Right kidney (tissue), 9 donors: ENCODE measurements at places on chromosomes 2 and 18.

DNA sequence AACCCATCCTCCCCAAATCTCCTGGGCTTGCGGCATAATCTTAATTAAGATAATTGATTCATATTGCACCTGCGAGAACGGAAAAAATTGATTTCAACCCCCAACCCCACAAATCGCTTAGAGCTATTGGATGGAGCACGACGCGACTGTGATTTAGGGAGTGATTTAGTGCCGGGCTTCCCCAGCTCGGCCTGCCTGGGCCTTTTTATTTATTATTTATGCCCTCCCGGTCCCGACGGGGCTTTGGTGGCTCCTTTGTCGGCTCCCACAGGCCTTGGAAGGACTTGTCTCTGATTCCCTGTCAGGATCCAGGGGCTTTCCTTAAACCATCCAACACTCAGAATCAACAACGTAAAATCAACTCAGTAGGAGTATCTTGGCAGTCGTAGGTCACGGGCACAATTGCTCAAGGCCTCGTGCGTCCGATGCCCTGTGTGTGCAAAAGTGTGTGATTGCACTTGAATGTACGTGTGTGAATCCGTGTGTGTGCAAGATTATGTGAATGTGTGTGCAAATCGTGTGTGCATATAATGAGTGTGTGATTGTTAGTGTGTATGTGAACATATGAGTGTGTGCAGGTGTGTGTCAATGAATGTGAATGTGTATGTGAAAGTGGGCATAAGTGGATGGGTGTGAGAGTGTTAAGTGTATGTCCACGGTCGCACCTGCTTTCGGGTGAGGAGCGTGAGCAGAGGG lies 4.3 kb upstream of the NEUROD1 start:
- peak; percentile 8 for DNase-seq

GRCh38 chr2:45300026-45300750 lies 290.9 kb upstream of the SIX2 start:
- no peak for DNase-seq

DNA sequence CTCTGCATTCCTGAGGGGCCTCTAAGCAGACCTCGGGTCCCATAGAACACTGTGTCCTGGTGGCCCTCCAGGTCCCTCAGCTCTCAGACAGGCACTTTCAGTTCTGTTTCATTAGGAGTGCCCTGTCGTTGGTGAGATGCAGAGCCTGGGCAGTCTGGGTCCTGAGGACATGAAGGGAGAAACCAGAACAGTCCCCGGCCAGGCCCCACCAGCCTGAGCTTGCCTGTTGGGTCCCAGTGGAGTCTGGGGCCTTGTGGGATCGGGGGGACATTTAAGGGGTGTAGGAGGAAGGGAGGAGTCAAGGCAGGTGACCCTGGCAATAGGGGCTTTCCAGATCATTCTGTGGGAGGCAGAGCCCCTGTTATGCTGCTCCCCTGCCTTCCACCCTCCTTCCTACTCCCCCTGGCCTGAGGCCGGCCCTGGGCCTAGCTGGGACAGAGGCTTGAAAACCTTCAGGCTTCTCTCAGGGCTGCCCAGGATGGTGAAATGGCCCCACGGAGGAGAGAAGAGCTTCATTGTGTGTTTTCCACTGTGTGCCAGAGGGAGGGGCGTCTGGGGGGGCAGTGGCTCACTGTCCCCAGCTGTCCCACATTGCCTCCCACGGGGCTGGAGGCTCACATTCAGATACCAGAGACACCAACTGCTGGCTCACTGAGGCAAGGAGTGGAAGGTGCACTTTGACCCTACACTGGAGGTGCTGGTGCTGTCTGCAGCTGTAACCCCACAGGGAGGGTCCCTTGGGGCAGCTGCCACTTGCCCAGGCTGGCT lies 26.6 kb upstream of the CATIP start:
- DNase-seq, result no peak

GRCh38 chr2:186713691-186714090 lies 19.8 kb downstream of the FAM171B start:
- no peak for DNase-seq

DNA sequence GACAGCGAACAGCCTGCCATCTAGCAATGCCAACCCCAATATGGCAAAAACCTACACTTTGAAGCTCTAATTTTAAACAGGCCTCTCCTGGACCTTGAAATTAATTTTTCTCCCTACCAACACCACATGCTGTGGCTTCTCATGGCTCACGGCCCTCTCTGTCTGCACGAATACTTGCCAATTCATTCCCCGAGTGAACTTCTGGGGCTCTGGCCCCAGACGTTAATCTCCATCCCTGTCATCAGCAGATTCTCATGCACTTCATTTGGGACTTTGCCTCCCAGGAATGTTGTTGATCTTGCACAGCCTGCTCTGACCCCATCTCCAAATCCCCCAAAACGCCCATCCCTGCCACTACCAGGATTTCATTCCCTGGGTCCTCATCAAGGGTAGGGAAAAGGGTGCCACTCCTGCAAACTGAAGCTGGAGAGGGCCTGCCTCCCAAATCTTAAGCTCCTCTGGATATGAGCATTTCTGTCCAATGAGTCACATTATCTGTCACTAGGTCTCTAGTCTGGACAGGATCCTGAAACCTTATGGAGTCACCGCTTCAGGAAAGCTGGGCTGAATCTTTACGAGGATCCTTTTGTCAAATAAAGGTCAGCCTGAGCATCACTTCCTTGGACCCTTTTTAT lies 10.4 kb downstream of the FIGLA start:
- no peak for DNase-seq

- no peak for DNase-seq
Observed at GRCh38 chr2:23122681-23123215, 262.2 kb upstream of the KLHL29 start.

DNA sequence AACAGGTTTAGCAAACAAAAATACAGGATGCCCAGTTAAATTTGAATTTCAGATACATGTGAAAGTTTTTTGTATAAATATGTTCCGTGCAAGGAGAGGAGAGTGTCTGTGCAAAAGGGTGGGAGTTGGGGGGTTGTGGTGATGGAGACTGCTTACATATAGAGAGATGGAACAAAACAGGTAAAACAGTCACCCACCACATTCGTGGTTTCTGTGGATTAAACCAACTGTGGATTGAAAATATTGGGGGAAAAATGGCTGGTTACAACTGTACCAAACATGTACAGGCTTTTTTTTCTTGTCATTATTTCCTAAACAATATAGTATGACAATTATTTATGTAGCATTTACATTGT lies 245.7 kb downstream of the TNS1 start:
- DNase-seq, result no peak

- no peak for DNase-seq
Observed at GRCh38 chr2:39069136-39069515, 51.7 kb downstream of the SOS1 start.

GRCh38 chr18:79460481-79461300 lies 65.0 kb downstream of the NFATC1 start:
- no peak for DNase-seq

- DNase-seq, result no peak
Observed at GRCh38 chr2:71303849-71304248, 27.7 kb upstream of the ZNF638 start.

GRCh38 chr2:222208010-222208690 lies 90.6 kb downstream of the PAX3 start:
- no peak for DNase-seq

DNA sequence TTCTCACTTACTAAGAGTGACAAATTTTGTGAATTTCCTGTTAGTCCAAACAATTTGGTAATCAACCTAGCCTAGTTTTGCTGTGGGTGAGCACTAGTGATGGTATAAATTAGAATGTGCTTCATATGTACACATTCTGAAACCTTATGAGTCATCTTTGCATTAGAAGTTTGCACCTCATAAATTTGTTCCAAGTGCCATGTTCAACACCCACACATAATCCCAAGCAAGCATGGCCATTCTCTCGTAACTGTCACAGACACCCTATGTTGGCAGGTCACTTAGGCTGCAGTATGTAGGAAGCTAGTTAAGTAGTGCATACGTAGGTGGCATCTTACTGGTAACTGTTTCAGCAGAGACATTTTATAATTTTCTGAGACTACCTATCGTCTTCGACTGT lies 46.9 kb downstream of the NAB1 start:
- DNase-seq, result no peak

- no peak for DNase-seq
Observed at GRCh38 chr18:7941533-7941932, 374.4 kb downstream of the PTPRM start.

DNA sequence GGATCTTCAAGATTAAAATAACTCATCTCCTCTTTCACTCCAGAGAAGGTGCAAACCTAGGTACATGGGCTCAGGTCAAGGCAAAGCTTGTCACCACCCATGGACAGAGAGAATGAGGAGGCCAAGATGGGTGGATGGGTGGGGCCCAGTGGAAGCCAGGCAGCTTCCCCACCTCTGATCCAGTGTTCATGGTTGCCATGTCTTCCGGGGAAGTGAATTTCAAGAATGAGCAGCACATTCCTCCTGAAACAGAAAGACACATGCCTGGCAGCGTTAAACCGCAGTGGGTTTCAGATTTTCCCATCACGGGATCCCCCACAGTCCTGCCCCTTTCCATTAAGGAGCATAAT lies 301.7 kb downstream of the EIPR1 start:
- no peak for DNase-seq

DNA sequence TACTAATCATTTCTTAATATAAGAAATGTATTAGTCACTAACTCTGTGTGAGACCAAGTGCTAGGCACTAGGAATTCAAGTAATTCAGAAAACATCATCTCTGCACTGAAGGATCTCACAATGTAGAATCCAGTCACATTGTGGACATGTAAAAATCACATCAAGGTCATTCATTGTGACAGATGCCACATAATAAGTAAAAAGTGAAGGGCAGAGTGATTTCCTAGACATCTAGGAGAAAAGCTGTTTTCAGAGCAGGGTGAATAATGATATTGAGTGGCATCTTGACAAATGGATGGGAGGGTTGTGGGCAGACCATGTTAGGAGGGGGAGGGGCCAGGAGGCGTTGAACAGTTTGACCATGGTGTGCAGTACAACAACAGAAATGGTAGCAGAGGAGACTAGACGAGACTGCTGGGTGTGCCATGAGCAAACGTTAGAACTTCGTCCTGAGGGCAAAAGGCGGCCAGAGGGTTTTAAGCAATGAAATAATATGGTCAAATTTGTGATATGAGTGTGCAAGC lies 93.8 kb downstream of the DTNA start:
- no peak for DNase-seq

- DNase-seq, result no peak
Observed at GRCh38 chr2:79964966-79965365, 339.6 kb downstream of the LRRTM1 start.

DNA sequence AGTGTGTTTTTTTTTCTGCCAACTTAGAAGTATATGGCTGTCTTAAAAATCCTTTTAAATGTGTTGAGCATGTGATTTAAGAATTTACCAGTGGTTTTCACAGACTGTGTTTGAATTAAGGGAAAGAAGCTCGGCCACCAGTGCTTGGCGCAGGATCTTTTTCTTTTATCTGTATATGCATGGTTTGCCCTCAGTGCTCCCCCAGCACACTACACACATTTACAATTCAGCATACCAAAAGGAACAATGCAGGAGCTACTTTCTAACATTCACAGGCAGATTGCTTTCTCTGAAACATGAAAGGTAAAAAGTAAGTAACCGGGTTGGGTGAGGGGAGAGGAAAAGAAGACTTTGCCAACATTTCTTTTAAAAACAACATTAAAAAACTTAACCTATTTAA lies 3.9 kb downstream of the SALL3 start:
- no peak for DNase-seq

GRCh38 chr18:43238429-43238828 lies 38.9 kb downstream of the SYT4 start:
- DNase-seq, result no peak

GRCh38 chr2:105952131-105952530 lies 207.4 kb downstream of the NCK2 start:
- no peak for DNase-seq

DNA sequence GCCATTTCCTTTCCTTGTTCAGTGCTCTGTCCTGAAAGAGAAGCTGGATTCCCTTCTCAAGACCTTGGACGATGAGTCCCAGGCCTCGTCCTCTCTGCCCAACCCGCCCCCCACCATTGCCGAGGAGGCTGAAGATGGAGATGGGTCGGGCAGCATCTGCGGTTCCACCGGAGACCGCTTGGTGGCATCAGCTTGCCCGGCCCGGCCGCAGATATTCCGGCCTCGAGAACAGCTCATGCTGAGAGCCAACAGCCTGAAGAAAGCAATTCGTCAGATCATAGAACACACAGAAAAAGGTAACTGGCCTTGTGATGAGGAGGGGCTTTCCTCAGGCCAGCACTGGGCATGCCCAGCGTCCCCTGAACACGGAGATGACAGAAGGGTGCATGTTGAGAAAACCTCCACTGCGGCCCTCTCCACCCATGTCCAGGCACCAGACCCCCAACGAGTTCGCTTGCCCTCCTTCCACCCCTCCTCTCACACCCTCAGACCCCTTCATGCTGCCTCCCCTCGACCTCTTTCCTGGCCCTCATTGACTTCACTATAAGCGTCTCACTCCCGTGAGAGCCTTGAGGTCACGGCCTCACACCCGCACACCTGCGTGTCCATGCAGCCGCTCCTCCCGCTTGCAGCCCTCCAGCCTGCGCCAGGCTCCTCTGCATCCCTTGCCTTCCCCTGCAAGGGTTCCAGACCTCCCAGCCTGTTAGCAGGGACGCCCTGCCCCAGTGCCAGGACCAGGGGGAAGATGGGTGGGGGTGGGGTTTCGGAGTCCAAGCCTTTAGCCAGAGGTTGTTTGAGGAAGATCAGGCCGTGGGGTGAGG lies 95.0 kb downstream of the DGKD start:
- peak; percentile 41 for DNase-seq

- DNase-seq, result no peak
Observed at GRCh38 chr2:71510938-71511337, 57.6 kb downstream of the DYSF start.

GRCh38 chr2:3536682-3537632 lies 17.6 kb upstream of the ADI1 start:
- DNase-seq, result no peak

DNA sequence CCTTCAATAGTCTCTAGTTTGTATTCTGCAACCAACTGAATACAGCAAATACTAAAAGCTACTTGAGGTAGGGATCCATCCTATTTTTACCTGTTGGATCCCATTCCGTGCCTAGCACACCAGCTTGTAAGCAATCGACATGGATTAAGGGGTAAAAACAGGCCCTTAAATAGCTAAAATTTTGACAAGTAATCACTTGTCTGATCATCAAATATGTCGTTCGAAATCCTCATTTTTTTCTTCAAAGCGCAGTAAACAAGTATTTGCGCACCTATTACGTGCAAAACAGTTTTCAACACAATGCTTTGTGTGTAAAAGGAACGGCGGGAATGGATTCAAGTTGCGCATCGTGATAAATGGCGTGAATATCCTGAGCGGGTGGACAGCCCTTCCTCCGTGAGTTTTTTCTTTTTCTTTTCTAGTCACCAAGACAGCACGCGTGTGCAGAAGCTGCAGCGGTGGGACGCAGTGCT lies 1.4 kb upstream of the ACVR2A start:
- no peak for DNase-seq

GRCh38 chr2:176056406-176056805 lies 27.4 kb downstream of the EVX2 start:
- DNase-seq, result no peak

DNA sequence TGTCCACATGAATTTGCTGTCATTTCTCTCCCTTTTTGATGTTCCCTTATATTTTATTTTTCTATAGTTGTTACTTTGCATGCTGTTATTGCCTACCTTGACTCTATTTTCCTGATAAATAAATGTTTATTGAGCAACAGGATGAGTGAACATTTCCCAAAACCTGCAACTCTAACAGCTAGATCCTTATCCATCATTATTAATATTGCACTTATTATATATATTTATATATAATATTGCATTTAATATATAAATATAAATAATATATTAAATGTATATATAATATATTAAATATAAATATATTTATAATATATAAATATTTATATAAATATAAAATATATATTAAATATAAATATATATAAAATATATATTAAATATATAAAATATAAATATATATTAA lies 436.1 kb upstream of the MMADHC start:
- DNase-seq, result no peak

- DNase-seq, result no peak
Observed at GRCh38 chr2:224428787-224429440, 27.0 kb upstream of the FAM124B start.
